NCI-H1092 treated with DMSO at 0.1 percent for 48 hours (cell line): ENCODE measurements at places on chromosomes 16 and 17.

DNA sequence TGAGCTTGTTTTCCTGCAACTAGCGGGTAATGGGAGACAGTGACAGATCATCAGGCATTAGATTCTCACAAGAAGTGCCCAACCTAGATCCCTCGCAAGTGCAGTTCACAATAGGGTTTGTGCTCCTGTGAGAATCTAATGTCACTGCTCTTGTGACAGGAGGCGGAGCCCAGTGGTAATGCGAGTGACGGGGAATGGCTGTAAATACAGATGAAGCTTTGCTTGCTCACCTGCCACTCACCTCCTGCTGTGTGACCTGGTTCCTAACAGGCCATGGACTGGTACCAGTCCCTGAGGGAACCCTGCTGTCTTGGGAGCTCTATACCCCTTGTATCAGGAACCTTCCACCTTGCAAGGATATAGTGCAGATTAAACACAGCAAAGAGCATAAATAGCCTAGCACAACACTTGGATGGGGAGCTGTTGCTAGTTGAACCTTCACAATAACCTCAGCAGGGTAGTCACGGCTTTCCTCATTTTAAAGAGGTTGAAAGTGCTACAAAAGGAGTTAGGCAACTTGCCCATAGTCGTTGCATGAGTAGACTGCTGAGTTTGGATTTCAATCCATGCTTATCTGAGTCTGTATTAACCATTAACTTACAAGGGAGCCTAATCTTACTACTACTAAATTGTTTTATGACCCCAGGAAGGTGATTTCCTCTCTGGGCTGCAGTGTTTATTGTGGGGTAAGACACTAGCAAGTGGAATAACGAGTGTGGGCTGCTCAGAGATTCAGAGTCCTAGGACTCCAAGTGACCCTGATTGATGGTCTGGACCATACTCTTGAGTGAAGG is 156.6 kb upstream of the ZFHX3 start:
- DNase-seq: no peak

DNA sequence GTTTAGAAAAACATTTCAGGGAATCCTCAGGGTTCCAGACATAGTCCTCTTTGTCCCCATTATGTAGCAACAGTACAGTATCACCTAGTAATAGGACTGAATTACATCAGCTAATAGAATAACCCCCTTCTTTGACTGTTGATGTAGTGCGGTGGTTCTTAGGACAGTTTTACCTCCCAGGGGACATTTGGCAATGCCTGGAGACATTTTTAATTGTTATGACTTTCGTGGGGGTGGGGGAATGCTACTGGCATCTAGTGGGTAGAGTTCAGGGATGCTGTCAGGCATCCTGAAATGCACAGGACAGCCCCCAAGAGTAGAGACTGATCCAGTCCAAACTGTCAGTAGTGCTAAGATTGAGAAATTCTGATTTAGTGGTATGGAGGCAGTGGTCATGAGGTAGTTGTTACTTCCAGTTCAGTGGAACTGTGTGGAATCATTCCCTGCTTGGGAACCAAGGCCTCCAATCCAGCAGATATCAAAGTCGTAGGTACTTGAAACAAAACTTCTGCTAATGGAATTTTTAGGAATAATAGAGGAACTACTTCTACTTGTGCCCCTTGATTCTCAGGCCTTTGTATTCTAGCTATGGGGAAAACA is 20.3 kb downstream of the NF1 start:
- no peak for DNase-seq

GRCh38 chr17:81685108-81685507 is 1.3 kb downstream of the HGS start:
- DNase-seq: no peak

- DNase-seq: no peak
These were observed 48.3 kb downstream of the RNF213 start for GRCh38 chr17:80308692-80309517.

- peak; percentile 38 for DNase-seq
These were observed 14.4 kb downstream of the SLFN5 start for GRCh38 chr17:35257208-35257659.

GRCh38 chr17:15406081-15406480 is 61.3 kb downstream of the CDRT4 start:
- no peak for DNase-seq
